ENCODE measurements at places on chromosomes 11 and 22.

- no peak for DNase-seq
Measured at GRCh38 chr11:69211540-69211919, 55.8 kb downstream of the SMIM38 start.

DNA sequence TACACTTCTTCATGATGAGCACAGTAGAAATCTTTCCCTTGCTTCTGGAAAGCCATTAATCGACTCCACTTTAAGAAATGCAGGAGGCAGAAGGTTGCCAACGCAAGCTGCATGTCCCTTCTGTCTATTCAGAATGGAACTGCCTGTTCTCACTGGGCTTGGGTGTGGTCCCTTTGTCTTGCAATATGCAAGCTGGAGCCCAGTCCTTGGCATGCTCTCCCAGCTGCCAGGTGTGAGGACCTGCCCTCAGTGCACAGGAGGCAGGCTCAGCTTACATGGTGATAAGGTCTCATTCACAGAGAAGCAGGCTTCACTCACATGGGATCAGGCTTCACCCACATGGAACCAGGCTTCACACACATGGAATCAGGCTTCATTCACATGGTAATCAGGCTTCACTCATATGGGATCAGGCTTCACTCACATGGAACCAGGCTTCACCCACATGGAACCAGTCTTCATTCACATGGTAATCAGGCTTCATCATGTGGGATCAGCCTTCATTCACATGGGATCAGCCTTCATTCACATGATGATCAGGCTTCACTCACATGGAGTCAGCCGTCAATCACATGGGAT is 59.2 kb upstream of the USP47 start:
- DNase-seq, result no peak

DNA sequence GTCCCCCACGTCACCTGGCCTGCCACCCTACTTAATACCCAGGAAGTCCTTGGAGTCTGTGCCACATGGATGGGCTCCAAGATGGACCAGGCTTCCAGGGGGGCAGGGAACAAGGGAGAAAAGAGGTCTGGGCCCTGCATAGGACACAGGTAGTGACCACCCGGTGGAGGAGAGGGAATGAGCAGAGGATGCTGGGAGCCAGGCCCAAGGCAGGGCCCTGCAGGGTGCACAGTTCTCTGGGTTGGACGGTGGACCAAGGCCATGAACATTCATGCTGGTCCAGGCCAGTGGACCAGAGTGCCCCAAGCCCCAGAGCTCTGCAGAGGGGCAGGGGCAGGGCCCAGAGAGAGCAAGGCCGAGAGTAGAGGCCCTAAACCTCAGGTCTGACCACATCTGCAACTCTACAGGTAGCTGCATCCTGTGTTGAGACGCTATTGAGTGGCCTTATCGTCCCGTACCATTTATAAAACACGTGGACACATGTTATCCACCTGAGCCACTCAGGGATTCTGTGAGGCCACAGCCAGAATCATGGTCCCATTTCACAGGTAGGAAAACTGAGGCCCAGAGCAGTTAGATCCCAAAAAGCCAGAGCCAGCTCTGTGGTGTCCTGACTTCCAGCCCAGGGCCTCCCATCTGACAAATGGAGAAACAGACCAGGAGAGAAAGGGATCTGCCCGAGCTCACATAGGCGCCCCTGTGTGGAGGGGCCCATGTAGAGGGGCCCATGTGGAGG is 46.4 kb downstream of the IGLL5 start:
- DNase-seq, result no peak

- no peak for DNase-seq
Measured at GRCh38 chr11:88415495-88415894, 78.0 kb upstream of the CTSC start.

- DNase-seq, result no peak
Measured at GRCh38 chr11:65590240-65590738, 5.3 kb downstream of the KCNK7 start.

- DNase-seq, result no peak
Measured at GRCh38 chr11:59854871-59855270, 9.6 kb upstream of the CBLIF start.

DNA sequence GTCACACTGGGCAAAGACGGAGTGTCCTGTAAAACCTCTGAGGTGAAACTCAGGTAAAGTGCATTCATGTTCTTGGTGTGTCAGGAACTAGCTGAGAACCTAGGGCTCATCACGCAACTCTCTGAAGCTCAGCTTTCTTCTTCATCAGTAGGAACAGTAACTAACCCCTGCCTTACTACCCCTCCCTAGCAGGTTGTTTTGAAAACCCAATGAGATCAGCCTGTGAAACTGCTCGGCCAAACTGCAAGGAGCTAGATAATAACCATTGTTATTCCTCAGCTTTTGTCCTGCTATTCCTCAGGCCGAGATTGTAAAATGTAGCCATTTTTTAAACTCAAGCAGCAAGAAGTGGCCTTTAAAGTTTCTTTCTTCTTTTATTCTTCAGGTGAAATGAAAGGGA is 9.8 kb upstream of the FJX1 start:
- no peak for DNase-seq

- no peak for DNase-seq
Measured at GRCh38 chr11:86595451-86595850, 77.0 kb downstream of the ME3 start.

GRCh38 chr11:99184146-99184545 is 163.4 kb downstream of the CNTN5 start:
- DNase-seq, result no peak

- DNase-seq, result no peak
Measured at GRCh38 chr11:579830-580601, 3.7 kb downstream of the PHRF1 start.

DNA sequence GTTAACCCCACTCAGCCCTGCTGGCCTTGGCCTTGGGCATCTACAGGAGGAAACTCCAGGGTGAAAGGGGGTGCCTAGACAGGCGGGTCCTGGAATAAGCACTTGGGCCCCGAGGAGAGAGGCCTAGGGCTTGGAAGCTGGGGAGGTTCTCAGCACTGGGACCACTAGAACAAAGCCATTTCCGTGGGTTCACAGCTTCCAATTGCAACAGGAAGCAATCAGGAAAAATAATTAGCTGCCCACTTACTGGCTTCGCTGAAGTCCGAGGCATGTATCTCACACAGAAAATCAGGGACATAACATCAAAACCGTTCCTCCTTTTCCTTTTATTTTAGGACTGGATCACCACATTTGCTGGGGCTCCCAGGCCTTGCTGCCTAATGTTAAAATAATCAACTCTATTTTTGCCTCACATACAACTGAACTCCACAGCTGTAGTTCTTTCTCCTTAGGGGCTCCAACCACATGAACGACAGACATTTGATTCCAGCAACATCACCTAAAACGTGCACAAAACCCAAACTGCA is 161.1 kb upstream of the GRK3 start:
- no peak for DNase-seq

DNA sequence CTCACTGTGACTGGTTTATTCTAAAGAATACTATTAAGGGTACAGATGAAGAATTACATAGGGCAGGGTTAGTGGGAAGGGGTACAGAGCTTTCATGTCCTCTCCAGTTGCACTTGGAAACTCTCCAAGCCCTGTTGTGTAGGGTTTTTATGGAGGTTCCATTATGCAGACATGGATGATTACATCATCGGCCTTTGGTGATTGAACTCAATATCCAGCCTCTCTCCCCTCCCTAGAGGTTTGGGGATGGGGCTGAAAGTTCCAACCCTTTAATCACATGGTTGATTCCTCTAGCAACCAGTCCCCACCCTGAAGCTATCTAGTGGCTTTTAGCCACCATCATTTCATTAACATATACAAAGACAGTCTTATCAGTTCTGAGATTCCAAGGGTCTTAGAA is 472.6 kb downstream of the BUD13 start:
- no peak for DNase-seq

- DNase-seq, result no peak
Measured at GRCh38 chr11:125371431-125371935, 124.6 kb downstream of the FEZ1 start.

DNA sequence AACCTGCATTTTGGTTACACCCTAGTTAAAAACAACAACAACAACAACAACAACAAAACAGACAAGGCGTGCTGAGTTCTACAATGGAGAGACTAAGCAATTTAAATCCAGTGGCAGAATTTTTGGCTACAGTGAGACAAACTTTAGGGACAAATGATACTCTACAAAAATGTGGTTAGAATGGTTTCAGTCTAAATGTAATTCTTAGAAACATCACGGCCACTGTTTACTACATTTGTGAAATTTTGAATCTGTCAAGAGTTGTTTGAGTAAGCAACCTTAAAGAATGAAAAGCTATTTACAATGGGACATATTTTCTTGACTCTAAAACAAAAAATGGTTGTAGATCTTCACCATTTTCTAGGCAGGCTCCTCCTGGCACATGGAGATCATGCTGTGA is 259.4 kb downstream of the SWAP70 start:
- DNase-seq, result no peak

DNA sequence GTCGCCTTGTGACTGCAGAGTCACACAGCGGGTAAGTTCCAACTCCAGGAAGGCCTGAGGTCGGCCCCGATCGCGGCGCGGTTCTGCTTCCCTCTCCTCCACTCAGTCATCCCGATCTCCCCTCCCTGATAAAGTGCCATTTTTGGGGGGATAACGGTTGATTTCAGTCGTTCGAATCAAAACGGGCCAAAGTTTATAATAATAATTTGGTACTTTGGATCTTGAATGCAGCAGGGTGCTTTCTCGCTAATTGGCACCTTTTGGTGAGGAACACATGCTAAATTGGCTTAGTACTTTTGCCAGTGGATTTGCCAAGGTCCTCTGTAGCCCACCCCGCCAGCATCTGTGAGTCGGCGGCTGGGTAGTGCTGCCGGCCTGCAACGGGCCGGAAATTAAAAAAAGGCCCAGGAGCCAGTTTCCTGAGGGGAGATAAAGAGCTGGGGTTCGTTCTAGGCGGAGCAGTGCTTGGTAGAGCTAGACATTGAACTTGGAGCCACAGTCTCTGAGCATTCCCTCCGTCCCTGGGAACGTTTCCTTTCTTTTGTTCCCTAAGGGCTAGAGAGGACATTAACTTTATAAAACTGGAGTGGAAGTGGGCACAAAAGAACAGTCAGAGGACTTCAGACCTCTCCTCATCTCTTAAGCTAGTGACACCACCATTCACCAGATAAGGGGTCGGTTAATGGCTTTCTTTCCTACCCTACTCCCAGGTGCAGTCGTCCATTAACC is 997 bp downstream of the UBE2L3 start:
- peak; percentile 45 for DNase-seq

GRCh38 chr11:57681168-57681567 is 13.3 kb downstream of the ZDHHC5 start:
- DNase-seq, result no peak

DNA sequence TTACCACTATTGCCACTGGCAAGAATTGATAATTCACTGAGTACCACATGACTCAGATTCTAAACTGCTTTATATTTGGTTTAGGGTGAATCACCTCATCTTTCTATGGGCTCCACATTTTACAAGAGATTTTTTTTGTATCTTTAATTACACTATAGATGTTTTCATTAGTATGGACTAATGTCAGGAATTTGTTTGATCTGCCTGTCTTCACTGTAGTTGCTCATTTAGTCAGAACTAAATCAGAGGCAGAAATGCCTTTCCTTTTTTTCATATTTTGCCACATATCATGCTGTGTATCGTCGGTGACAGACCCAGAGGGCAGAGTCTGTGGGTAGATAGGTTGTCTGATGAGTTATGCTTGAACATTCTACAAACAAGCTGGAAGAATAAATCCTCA is 524.1 kb downstream of the METTL15 start:
- no peak for DNase-seq

DNA sequence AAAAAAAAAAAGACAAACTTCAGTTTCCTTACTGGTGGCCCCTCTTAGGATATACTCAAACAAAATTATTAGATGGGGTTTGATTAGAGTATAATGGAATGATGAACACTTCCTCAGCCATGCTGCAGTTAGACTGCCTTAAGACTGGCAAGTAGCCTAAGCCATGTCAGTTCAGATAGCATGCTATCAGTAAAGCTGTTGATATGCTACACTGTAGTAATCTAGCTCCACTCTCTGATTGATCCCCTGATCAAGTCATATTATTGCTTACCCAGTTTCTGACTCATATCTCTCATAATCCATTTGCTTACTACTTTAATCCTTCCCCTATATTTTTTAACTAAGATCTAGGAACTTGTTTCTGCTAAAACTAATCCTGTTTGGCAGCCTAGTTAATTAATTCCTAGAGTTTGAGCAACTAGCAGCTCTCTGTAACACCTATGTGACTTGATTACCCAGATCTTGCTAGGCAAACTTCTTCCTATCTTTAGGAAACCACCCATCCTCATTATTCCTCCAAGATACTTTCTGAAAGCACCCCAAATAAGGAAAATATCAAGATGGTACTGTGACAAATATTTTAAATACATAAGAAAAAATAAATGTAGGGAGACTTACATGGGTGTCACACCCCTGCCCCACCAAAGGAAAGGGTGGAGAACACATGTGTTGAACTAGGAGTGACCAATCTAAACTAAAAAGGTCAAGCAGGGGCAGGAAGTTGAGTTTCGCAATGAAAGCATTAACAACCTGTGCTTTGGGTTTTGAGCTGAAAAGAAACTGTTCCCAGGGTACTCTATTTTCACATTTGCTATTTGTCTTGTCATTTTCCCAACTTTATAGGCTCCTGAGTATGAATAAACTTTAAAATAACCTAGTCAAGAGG is 43.2 kb downstream of the PIK3C2A start:
- no peak for DNase-seq

GRCh38 chr11:63888170-63889086 is 28.5 kb downstream of the RCOR2 start:
- DNase-seq, result peak; percentile 75

DNA sequence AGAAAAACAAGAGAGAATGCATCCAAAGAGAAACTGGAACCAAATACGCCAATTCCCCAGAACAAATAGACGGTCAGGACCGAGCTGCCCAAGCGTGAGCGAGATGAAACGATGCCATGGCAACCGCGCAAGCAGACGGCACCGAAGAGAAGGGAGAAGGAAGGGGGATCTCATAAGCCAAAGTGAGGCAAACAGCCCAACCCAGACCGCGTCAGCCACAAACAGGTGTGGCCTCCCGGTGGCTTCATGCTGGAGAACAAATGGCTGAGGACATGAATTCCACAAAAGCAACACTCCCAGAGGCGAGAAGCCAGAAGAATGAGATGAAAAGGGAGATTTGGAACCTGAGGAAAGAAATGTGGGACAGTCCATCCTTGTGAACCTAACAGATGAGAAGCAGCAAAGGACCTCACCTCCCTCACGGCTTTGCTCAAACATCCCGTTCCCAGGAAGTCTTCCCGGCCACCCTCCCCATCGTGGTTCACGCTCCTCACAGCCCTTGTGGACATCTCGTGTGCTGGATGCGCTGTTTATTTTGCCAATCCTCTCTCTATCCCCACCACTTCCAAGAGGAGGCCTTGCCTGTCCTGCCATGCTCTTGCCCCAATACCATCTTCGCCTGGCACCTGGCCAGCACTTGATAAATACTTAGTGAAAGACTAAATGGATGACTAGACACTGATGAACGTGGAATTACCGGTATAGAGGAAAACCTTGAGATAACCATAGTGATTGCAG is 89.1 kb upstream of the RTL6 start:
- DNase-seq, result no peak

- peak; percentile 68 for DNase-seq
Measured at GRCh38 chr22:30196141-30196879, 50.2 kb downstream of the LIF start.
